Activated B cell treated with CpG ODN at 0.5 μM for 24 hours (primary cell): ENCODE measurements at places on chromosomes 1 and 21. TPM values are rescaled to one million over a fixed set of nuclear protein-coding genes. Genes with fewer than 3 reads are reported as not detected.

The IRF6 gene
- 0.42 and 0.81 TPM in 2 replicates for total RNA-seq

The ST7L gene
- 12.4 and 13.8 TPM in 2 replicates for total RNA-seq

The GPA33 gene
- total RNA-seq, result not detected in 2 replicates

The AMY1A gene
- total RNA-seq, result not detected in 2 replicates

The ATAD3C gene
- 0.58 and 0.86 TPM in 2 replicates for total RNA-seq

The CLCA4 gene
- total RNA-seq, result not detected in 2 replicates

The FMO5 gene
- total RNA-seq, result 1.5 and 1.8 TPM in 2 replicates

The GLMN gene
- 11.1 and 14.7 TPM in 2 replicates for total RNA-seq

The LY9 gene
- 63.6 and 71.6 TPM in 2 replicates for total RNA-seq

The SH2D2A gene
- total RNA-seq, result 1.7 and 2.3 TPM in 2 replicates

The SPRR2F gene
- total RNA-seq, result not detected in 2 replicates

The SLAMF9 gene
- not detected in 2 replicates for total RNA-seq

The ZFYVE9 gene
- total RNA-seq, result 3.2 and 3.3 TPM in 2 replicates

The KRTAP23-1 gene
- not detected in 2 replicates for total RNA-seq

The B3GALT5 gene
- total RNA-seq, result not detected in 2 replicates

The C1QTNF12 gene
- 2.5 and 2.7 TPM in 2 replicates for total RNA-seq

The TMCC2 gene
- 1.2 and 1.4 TPM in 2 replicates for total RNA-seq

The RBP7 gene
- total RNA-seq, result not detected in 2 replicates

The SPTA1 gene
- not detected in 2 replicates for total RNA-seq

The VWA5B1 gene
- not detected in 2 replicates for total RNA-seq

The G0S2 gene
- 2.1 and 2.3 TPM in 2 replicates for total RNA-seq

The UCK2 gene
- total RNA-seq, result 19.6 and 22.8 TPM in 2 replicates

The C4BPA gene
- total RNA-seq, result not detected in 2 replicates

The ADPRS gene
- total RNA-seq, result 23.0 and 23.9 TPM in 2 replicates

The RNF11 gene
- total RNA-seq, result 15.3 and 17.1 TPM in 2 replicates

The HES4 gene
- 0.67 and 1.2 TPM in 2 replicates for total RNA-seq

The PLPP3 gene
- 4.6 TPM in 2 replicates for total RNA-seq

The KCNQ4 gene
- total RNA-seq, result 0.20 and 0.27 TPM in 2 replicates

The COA7 gene
- 23.5 and 23.6 TPM in 2 replicates for total RNA-seq

The UBE4B gene
- 41.1 and 44.7 TPM in 2 replicates for total RNA-seq

The FAM72D gene
- 0.17 and 0.20 TPM in 2 replicates for total RNA-seq

The VSIG8 gene
- total RNA-seq, result not detected in 2 replicates

The HSD3B1 gene
- total RNA-seq, result not detected in 2 replicates

The DNMT3L gene
- total RNA-seq, result not detected in 2 replicates

The OR2T29 gene
- total RNA-seq, result 2.0 and 2.1 TPM in 2 replicates

The FAM3B gene
- not detected in 2 replicates for total RNA-seq

The TCHH gene
- total RNA-seq, result not detected in 2 replicates

The MYBPH gene
- not detected in 2 replicates for total RNA-seq

The SPRR5 gene
- total RNA-seq, result not detected in 2 replicates

The TPM3 gene
- 466 and 509 TPM in 2 replicates for total RNA-seq

The ZNF124 gene
- 33.7 and 39.1 TPM in 2 replicates for total RNA-seq

The PLCH2 gene
- 6.0 and 6.1 TPM in 2 replicates for total RNA-seq

The KCNK2 gene
- total RNA-seq, result not detected in 2 replicates

The PLA2G5 gene
- total RNA-seq, result not detected in 2 replicates

The DYNLT4 gene
- not detected in 2 replicates for total RNA-seq

The CFHR3 gene
- not detected in 2 replicates for total RNA-seq

The DIO1 gene
- not detected in 2 replicates for total RNA-seq

The LMOD1 gene
- total RNA-seq, result not detected in 2 replicates

The SH2D1B gene
- not detected in 2 replicates for total RNA-seq

The PCP4L1 gene
- total RNA-seq, result not detected in 2 replicates
